ENCODE measurements at places on chromosomes 1 and 21.
A peak's percentile ranks its signal among the peaks of the same experiment; 100 is the strongest.

DNA sequence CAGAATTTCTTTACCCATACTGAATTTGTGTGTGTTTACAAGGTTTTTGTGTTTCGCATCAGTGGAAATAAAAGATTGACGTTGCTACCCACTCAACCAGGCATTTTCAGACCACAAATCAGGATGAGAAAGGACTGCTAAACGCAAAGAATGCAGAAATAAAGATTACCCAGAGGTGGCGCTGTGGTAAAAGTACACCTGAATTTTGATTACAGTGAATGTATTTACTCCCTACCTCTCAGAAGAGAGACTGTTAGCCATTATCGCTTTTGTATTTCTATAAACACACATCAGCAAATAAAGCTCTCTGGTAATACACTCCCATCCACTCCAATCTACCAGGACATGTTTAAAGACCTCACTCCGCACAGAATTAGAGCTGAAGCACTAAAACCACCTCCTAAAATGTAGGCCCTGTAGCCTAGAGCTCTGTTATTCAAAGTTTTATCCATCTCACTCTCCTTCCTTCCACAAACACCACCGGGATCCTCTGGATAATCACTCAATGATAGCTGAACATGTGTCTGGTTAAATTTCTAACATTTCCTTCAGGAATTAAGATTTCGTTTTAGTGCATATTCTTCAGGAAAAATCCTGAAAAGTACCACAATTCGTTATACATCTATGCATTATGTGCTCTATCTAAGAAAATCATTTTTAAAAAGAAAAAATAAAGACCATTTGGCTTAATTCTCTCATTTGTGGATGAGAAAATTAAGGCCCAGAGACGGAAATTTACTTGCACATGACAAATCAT, 2.5 kb upstream of the LMO4 start:
- DNase-seq = no peak

DNA sequence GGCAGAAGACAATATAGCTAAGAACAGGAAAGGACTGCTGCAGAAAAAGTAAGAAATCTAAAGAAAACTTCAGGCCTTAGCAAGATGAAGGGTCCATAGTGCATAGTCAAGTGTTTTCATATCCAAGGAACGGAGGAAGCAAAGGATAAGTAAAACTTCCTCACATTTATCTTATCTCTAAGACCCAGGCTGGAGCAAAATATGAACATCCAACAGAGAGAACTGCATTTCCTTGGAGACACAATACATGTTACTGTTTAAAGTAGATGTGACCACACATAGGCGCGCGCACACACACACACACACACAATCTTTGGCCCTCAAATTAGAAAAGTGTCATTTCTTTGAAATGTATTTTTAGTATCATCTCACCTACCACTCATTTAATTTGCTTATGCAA, 66.7 kb downstream of the TTLL7 start:
- DNase-seq = no peak

GRCh38 chr21:43284700-43285099, 115.9 kb downstream of the CRYAA start:
- DNase-seq = no peak

- peak; percentile 19 for DNase-seq
Observed at GRCh38 chr1:2786329-2787162, 14.9 kb downstream of the TTC34 start.

DNA sequence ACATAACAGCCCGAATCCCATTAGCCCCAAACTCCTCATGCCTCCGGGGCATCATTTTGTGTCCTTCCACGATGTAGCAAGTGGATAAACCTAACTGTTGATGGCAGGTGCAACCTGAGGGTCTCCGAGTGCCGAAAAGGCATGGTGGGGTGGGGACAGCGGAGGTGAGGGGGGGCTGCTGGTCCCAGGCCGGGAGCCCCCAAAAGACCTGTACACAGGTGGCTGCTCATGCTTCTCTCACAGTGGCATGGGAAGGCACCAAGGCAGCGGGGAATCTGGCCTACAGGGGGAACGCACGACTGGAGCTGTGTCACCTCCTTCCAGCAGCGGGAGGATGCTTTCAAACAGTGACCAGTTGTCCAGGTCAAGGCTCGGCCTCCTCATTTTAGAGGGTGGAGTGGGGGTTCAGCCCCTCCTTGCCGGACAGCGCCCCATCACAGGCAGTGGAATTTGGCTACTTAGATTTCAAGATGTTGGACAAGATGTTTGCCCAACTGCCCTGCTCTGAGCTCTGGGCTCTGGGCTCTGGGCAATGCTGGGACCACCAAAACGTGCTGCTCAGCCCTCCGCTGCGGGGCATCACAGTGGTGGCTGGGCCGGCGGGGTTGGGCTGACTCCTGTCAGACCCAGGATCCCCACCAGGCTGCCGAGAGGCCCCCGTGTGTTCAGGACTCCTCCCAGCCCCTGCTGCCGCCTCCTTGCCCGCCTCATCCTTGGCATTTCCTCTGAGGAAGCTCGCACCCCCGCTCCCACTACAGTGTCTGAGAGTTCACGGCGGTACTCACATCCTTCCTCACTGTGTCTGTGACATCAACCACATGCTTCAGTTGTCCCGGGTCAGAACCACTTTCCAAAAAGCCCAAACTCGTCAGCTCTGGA, 7.6 kb downstream of the DNMT3L start:
- no peak for DNase-seq

DNA sequence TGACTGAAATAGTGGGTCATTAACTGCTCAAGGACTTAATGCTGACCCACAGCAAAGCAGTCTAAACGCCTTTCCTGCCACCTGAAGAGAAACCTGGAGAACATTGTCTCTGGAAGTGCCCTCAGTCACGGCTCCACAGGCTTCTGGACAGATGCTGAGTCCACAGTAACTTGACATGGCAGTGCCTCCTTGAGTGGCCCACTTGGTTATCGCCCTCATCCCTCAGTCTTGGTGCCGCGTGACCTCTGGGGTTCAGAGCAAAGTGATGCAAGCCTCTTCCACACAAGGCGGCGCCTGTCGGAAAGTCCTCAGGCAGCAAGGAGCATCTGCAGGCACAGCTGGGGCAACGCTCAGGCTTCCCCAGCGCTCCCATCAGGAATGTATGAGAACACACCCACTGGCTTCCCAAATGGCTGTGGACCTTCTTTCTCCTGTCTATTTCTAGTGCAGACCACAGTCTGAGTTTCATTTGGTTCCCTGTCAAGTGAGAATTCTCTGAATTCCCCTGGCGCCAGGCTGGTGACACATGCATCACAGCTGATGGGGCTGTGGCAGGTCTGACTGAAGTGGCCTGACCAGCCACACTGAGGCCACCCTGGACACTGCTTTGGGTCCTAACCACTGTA, 13.0 kb upstream of the ANGPTL7 start:
- DNase-seq = no peak

DNA sequence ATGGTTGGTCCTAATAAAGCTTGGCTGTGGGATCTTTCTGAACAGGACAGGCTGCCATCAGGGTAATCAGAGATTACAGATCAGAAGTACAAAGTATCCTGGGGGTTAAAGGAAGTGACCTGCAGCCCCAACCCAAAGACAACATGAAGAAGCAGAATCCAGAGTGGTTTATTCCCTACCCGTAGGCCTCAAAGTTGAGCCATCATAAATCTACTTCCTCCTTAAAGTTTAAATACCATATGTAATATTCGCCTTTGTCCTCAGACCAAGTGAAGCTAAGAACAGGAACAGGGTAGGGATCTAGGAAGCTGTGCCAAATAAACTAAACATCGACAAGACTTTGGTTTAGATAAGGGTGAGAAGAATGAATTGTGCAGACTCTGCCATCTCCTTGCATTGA, 15.9 kb upstream of the DHX9 start:
- DNase-seq = no peak

- no peak for DNase-seq
Observed at GRCh38 chr21:38223893-38224540, 32.8 kb upstream of the KCNJ15 start.

DNA sequence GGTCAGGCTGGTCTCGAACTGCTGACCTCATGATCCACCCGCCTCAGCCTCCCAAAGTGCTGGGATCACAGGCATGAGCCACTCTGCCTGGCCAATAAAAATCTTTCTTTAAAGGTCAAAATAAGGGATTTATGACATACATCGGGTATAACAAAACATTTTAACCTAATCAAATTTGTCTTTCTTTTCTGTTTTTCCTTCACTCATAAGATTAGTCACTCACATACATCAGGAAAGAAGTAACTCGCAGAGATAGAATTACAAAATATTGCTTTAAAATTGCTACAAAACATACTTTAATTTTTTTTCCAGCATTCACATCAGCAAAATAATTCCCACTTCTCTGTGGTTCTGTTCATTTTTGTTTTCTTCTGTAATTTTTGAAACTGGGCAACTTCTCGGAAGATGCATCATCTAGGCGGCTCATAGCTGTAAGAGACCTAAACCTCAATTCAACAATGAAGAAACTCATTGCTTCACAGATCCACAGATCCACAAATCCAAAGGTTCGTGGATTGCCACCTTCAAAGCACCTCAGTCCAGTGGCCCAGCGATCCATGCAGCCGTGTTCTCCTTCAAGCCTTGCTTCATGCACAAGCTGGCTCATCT, 39.7 kb downstream of the NEK2 start:
- DNase-seq = no peak

GRCh38 chr1:231423648-231424047, 1.6 kb upstream of the EGLN1 start:
- no peak for DNase-seq

DNA sequence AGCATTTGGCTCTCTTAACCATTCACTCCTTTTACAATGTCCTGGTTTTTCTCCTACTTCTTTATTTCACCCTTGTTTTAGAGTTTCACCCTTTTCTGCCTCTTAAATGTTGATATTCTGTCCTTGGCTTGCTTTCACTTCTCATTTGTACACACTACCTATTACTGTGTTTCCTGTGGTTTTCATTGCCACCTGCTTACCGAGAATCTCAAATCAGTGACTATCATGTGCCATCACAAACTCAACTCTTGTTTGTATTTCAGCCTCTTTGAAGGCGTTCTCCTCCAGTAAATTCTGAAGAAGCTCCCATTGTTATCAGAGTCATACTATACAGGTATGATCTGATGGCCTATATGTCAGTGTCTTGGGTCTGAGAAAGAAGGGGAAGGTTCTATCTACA, 65.7 kb downstream of the NPHS2 start:
- no peak for DNase-seq

GRCh38 chr1:244840219-244840794, 4.8 kb downstream of the COX20 start:
- no peak for DNase-seq

- DNase-seq = no peak
Observed at GRCh38 chr1:190049314-190049713, 428.4 kb downstream of the BRINP3 start.

DNA sequence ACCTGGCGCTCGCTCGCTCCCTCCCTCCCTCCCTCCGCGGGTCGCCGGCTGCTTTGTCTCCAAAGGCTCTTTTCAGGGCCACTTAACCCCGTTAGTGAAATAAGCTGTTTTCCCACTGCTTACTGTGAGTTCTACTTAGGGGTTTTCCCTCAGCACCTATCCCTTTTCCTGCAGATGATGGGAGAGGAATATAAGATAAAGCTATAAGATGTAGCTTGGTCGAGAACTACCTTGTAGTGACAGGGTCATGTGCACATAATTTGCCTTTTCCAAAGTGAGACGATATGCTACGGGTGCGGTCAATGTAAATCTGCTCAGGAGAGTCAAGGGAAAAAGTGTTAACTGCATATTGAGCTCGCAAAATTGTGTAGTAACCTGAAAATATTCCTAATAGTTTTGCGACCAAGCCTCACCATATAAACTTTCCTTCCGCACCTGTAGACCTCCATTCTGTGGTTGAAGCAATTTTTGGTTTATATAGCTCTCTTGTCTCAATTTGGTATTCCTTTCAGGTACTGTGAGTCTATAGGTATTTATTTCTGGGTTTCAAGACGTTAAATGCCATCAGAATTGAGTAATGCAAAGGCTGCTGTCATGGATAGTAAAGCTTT, 55.8 kb upstream of the BOLA1 start:
- DNase-seq = no peak

- DNase-seq = no peak
Observed at GRCh38 chr1:938088-938683, 14.5 kb downstream of the SAMD11 start.

GRCh38 chr1:77370583-77371306, 88.9 kb downstream of the AK5 start:
- no peak for DNase-seq

- no peak for DNase-seq
Observed at GRCh38 chr1:21852282-21853130, 40.4 kb downstream of the LDLRAD2 start.

DNA sequence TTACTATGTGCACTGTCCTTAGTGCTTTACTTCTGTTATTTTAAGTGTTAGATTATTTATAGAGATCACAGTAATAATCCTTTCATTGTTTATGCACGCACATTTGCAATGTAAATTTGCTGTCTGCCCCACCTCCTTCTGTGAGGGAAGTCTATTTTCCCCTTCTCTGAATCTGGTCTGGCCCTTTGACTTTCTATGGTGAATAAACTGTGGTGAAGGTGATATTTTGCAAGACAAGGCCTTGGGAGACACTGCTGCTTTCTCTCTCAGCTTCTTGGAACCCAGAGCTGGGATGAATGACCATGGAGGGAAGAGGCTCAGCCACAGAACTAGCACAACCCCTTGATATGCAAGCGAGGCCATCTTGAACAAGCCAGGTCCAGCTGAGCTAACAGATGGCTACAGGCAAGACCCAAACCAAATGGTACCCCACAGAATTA, 156.3 kb downstream of the ST6GALNAC3 start:
- DNase-seq = no peak

DNA sequence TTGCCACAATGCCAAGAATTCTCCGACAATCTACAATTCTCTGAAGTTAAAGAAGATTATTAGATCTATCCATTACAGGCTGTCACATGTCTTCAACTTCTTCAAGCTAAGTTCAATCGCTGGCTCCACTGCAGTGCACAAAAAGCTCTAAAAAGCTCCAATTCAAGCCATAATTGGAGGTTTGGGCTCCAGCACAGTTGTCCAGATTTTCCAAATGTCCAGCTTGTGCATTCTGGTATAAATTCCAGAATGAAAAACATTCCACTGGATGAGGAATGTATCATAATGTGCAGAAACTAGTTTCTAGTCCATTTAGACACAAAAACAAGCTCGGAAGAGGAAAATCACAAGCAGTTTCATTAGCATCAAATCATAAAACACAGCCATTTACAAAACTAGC, 138.6 kb downstream of the NRIP1 start:
- no peak for DNase-seq

GRCh38 chr1:69109277-69109676, 458.4 kb upstream of the LRRC7 start:
- DNase-seq = no peak

DNA sequence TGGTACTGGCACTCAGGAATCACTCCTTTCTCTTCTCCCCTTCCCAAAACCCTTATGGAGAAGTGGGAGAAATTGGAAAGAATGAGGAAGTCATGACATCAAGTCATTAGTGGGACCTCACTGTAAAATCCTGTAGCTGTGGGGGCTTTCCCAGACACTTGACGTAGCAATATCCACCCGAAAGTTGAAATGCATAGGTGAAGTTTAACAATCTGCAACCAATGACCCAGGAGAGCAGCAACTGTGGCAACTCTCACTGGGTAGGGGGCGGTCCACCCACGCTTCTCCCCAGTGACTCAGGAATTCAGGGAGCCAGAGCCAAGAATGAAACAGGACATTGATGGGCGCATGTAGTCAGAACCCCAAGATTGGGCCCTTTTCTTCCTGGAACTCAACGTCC, 27.0 kb downstream of the ABCA4 start:
- no peak for DNase-seq
